ENCODE measurements at places on chromosomes 3 and 15. TPM values are rescaled to one million over a fixed set of nuclear protein-coding genes. Genes with fewer than 3 reads are reported as not detected.

- H3K27ac ChIP-seq, result no peak overlapping the region
- H3K36me3 ChIP-seq, result no peaks in the 10 kb centered on the region
- no peak overlapping the region for H3K4me3 ChIP-seq
- no peaks in the 10 kb centered on the region for H3K27me3 ChIP-seq
- DNase-seq, result no peak
These were observed 204.0 kb upstream of the NANOGP8 start for GRCh38 chr15:35289024-35289617.

- peaks cover 31% of the 10 kb centered on the region for H3K4me1 ChIP-seq
- H3K27ac ChIP-seq, result no peak overlapping the region
- no peaks in the 10 kb centered on the region for H3K27me3 ChIP-seq
- H3K36me3 ChIP-seq, result no peaks in the 10 kb centered on the region
- DNase-seq, result no peak
These were observed 823.0 kb downstream of the CADM2 start for GRCh38 chr3:85781806-85782205.

DNA sequence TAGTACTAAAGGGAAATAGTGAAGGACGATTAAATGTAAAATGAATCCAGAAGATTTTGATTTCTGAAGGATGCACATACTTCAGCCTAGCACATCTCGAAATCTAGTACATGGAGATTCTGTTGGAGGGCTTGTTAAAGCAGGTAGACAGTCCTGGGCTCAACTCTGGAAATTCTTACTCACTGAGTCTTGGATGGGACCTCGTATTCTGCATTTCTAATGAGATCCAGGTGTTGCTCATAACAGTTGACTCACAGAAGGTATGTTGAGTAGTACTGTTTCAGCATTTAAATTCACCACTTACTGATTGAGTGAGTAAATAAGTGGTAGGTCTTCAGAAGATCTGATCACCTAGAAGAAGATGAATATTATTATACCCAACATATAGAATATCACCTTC is 623.4 kb upstream of the SGO1 start:
- H3K4me3 ChIP-seq, result no peak overlapping the region
- no peaks in the 10 kb centered on the region for H3K4me1 ChIP-seq
- no peaks in the 10 kb centered on the region for H3K27me3 ChIP-seq
- H3K36me3 ChIP-seq, result no peaks in the 10 kb centered on the region
- no peak overlapping the region for H3K27ac ChIP-seq

The ALPK3 gene
- total RNA-seq, result 181 TPM

- no peak overlapping the region for H3K27ac ChIP-seq
- H3K27me3 ChIP-seq, result no peaks in the 10 kb centered on the region
These were observed 8.2 kb downstream of the MAGEF1 start for GRCh38 chr3:184703657-184704056.

The SCG3 gene
- total RNA-seq, result not detected

DNA sequence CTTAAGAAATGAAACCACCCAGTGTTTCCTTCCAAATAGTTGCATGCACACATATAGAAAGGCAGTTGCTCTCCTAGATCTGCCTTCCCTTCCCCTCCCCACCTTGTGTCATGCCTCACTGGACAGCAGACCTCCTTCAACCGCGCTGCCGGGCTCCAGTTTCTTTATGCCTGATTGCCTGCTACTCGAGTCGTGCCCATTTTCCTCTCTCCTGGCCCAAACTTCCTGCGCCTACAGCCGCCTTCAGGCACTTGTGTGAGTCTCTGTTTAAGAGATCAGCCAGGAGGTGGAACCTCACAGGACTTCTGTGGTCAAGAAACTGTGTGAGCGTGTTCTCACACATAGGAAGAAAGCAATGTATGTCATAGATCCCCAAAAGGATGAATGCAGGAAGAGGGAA is 8.8 kb upstream of the FAM107A start:
- peaks cover 7% of the 10 kb centered on the region for H3K27me3 ChIP-seq
- DNase-seq, result no peak
- peak overlapping the region; percentile 66 for H3K4me3 ChIP-seq
- peaks cover 39% of the 10 kb centered on the region for H3K4me1 ChIP-seq

DNA sequence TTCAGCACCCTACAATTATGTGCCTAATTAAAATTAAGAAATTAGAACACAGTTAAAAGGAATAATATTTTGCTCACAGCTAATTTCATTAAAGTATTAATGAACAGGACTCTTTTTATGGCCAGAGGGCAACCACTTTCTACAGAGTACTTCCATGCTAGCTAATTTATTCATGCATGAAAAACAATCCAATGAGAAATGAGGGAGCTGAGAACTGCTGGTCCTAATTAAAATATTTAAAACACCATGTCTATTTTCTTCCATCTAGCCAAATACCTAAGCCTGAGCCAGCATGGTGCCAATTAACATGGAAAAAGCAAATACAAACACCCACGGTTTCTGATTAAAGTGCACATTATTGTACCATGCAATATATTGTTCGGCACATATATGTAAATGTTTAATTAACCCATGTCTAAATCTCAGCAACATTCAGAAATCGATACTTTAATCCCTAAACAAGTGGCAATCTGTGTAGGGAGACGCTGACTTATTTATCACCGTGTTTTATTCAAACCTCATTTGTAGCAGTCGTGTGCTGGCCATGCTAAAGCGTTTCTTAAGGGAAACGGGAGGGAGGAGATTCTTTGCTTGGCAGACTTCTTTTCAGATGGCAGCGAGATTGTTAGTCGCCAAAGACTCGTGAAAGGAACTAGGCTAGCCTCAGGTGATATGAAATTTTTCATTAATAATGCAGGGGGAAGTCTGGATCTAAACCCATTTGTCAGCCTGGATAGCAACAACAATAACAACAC is 193.5 kb downstream of the ANXA2 start:
- peaks cover 49% of the 10 kb centered on the region for H3K27me3 ChIP-seq
- H3K36me3 ChIP-seq, result no peaks in the 10 kb centered on the region
- H3K27ac ChIP-seq, result no peak overlapping the region
- no peak overlapping the region for H3K4me3 ChIP-seq
- H3K4me1 ChIP-seq, result no peaks in the 10 kb centered on the region

DNA sequence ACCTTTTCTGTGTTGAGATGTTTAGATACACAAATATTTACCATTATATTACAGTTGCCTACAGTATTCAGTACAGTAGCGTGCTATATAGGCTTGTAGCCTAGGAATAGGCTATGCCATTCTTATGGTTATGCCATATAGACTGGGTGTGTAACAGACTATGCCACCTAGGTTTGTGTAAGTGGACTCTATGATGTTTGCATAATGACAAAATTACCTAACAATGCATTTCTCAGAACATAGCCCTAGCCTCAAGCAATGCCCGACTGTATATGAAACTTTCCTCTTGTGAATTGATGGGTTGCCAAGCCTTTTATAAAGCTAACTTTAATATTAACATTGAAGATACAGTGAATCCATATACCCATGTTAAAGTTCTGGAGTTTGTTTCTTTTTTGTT is 10.3 kb upstream of the PHLDB2 start:
- H3K4me3 ChIP-seq, result no peak overlapping the region
- DNase-seq, result no peak
- no peak overlapping the region for H3K27ac ChIP-seq
- H3K4me1 ChIP-seq, result peaks cover 26% of the 10 kb centered on the region
- no peaks in the 10 kb centered on the region for H3K27me3 ChIP-seq

- DNase-seq, result no peak
- no peaks in the 10 kb centered on the region for H3K36me3 ChIP-seq
- H3K4me1 ChIP-seq, result no peaks in the 10 kb centered on the region
- H3K27ac ChIP-seq, result no peak overlapping the region
These were observed 41.2 kb downstream of the SLC6A11 start for GRCh38 chr3:10857235-10857634.

The ST3GAL6 gene
- 52.5 TPM for total RNA-seq
